Stimulated activated CD8-positive, alpha-beta memory T cell treated with anti-CD3 and anti-CD28 coated beads, Interleukin-2, amount 100 ng/mL, for 48 hours (primary cell): ENCODE measurements at places on chromosomes 4 and X.

DNA sequence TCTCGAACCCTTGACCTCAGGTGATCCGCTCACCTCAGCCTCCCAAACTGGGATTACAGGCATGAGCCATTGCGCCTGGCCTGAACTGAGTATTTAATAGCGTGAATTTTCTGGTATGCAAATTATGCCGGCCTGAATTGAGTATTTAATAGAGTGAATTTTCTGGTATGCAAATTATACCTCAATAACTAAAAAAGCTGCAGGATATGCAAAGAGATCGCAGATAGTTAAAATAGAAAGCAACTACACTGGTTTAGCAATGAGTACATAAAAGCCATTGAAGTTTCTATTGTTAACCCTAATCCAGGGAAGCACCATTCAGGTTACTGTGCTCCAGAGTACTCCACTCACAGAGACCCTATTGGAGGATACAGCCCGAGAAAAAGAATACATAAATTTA lies 22.8 kb downstream of the FBXW7 start:
- DNase-seq, result no peak

DNA sequence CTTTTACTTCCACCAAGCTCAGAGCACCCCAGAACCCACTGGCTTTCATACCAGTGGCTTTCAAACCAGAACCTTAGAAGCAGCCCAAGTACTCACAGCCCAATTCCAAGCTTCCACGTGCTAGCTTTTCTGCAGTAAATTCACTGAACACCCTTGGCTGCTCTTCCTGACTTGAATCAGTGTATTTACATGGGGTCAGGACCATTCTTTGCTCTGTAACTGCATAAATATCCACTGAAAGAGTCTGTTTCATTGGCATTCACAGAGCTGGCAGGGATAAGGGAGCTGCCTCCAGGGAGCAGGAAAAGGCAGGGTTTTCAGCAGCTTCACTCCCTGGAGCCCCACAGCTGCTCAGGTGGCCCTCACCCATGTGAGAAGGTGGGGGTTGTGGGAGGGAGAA lies 43.8 kb downstream of the RAI2 start:
- DNase-seq, result no peak

GRCh38 chr4:148447681-148448080 lies 5.5 kb upstream of the NR3C2 start:
- no peak for DNase-seq

DNA sequence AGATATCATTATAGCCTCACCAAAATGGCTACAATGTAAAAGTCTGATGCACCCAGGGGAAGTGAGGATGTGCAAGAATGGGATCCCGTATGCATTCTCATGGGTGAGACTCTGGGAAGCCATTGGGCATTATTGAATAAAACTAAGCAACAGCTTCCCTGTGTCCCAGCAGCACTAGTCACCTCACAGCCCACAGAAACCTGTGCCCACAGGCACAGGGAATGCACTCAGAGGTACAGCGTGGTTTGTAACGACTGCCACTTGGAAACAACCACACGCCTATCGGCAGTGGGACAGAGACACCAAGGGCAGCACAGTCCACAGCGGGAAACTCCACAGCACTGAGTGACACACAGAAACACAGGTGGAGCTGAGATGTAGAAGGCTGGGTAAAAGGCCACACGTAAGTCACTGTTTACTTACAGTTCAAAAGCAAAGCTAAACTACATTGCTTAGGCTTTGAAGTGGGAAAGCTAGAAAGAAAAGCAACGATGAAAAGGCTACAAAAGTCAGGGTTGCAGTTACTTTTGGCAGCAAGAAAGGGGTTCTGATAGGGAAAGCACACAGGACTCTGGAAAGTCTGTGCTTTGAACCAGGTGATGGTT lies 69.2 kb downstream of the HAUS3 start:
- DNase-seq, result no peak

DNA sequence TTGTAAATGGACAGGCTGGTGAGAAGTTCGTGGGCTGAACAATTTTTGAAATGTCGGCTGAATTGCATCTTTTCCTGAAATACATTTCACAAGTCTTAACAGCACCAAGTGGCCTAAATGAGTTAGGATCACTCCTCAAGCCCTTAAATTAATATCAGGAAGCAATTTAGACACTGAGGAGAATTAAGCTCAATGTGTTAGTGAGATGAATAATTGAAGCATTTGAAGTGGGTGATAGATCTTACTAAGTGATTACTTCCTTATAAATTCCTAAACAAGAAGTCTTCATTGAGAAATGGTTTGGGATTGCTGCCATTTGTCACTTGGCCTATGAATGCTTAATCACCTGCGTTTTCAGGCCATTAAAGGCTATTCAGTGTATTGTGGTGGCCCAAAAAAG lies 116.8 kb downstream of the NAA11 start:
- DNase-seq, result no peak

DNA sequence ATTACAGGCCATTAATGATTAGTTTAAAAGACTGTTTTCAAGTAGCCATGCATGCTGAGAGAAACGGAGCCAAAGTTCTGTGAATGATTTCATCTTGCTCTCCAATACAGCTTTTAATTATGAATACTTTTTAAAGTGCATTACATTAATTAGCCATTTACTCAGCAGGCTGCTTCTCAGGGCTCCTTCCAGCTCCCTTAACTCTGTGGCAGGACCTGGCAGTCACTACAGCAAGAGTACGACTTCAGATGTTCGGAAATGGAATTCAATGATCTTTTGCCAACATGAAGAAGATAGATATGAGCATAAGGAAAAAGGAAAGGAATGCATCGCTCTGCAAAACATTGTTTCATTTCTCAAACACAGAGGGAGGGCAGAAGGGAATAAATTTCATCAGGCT lies 987.2 kb downstream of the PDHA2 start:
- no peak for DNase-seq

GRCh38 chr4:165440415-165441158 lies 61.8 kb downstream of the CPE start:
- no peak for DNase-seq

DNA sequence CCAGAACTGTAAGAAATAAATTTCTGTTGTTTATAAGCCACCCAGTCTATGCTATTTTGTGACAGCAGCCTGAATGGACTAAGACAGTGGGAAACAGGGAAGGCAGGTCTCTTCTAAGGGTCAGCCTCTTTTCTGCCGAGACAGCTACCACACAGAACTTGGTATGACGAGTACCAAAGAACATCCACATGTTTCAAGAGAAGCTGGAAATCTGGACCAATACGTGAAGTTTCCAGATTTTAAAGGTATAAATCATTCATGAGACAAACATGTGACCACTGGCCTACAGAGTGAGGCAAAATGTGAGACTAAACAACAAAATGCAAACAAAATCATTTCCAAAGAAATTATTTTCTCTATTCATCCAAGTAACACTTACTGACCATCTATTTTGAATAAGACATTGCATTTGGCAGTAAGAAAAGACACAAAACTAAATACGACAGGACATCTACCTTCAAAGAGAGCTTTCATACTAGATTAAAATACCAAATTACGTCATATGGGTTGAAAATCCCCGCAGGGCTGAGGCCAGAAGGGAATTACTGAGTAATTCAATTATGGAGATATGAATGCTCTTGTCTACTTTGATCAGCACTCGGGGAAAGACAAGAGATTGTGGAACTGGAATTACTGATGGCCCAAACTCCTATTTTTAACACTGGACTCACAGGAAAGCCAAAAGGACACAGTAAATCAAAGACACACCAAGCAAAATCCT lies 7.2 kb downstream of the SCARB2 start:
- no peak for DNase-seq

DNA sequence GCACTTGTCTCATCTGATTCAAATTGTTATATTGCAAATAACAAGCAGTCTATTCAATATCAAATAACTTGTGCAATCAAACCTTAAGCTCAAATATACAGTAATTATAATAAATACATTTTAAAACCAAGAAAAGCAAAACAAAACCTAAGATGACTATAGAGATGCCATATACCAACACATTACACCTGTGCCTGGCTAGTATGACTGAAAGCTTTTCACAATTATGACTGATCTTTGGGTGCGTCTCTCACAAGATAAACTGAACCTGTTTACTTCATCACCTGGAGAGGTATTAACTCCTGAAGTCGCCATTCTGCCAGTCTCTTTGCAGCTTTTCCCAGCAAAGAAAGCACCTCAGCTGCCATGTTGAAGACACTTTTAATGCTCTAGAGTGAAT lies 41.3 kb downstream of the ACSL4 start:
- no peak for DNase-seq

- no peak for DNase-seq
Observed at GRCh38 chr4:31657859-31658570, 937.8 kb downstream of the PCDH7 start.

- no peak for DNase-seq
Observed at GRCh38 chr4:111773858-111774257, 371.4 kb upstream of the FAM241A start.

DNA sequence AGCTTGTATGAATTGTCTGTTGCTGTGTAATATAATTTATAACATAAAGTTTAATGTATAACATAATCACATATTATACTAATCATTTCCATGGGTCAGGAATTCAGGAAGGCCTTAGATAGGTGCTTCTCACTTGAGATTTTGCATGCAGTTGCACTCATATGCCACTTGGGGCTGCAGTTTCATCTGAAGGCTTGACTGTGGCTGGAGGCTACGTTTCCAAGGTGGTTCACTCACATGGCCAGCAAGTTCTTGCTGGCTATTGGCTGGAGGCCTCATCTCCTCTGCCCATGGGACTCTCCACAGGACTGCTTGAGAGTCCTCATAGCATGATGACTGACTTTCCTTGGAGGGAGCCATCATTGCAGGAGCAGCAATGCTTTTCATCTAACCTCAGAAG lies 53.4 kb upstream of the STX18 start:
- DNase-seq, result no peak

GRCh38 chr4:10684631-10685030 lies at the start of gene CLNK:
TSS of gene CLNK (minus strand) at chr4:10684768. CDS start at chr4:10667869, 16,899 bp downstream.
- no peak for DNase-seq

DNA sequence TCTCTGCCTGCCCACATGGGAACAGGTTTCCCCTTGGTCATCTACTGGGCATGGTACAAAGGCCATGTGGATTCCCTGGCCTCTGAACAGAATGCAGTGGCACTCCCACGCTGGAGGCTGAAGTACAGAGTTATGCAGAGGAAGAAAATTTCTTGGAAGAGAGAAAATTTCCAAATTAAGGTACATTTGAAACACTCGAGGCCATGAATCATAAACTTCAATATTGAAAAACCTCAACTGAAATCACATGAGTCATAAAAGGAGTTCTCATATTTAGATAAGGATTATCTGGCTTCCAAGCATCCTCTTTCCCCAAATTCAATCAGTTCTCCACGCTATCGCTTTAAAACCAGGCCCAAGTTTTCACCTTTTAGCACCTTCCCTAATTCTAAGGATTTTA lies 28.1 kb upstream of the TXK start:
- no peak for DNase-seq

DNA sequence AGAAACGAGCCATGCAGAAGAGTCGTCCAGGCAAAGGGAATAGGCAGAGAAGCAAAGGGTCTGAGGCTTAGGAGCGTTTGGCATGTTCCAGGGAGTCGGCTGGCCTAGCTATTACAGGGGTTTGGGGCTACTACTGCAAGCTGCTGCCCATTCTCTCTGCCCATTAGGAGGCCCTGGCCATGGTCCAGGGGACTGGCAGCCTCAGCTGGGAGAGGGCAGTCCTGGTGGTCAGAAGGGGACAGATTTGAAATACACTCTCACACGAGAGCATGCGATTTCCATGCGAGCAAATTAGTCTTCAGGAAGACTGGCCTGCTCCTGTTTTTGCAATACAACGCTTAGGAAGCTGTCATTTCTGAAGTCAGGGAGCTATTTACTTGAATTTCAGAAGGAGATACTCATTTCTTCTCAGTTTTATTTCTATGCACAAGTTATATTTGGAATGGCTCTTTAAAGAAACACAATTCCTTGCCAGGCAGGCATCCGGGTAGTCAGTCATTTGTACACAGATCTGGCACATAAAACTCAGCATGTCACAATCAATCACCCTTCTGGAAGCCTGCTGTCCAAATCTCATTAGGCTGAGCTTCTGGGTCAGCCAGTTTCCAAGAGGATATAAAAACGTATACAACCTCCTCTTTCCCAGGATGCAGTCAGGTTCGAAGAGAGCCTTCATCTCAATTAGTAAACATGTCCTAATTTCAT lies 27.0 kb downstream of the PROM1 start:
- no peak for DNase-seq

DNA sequence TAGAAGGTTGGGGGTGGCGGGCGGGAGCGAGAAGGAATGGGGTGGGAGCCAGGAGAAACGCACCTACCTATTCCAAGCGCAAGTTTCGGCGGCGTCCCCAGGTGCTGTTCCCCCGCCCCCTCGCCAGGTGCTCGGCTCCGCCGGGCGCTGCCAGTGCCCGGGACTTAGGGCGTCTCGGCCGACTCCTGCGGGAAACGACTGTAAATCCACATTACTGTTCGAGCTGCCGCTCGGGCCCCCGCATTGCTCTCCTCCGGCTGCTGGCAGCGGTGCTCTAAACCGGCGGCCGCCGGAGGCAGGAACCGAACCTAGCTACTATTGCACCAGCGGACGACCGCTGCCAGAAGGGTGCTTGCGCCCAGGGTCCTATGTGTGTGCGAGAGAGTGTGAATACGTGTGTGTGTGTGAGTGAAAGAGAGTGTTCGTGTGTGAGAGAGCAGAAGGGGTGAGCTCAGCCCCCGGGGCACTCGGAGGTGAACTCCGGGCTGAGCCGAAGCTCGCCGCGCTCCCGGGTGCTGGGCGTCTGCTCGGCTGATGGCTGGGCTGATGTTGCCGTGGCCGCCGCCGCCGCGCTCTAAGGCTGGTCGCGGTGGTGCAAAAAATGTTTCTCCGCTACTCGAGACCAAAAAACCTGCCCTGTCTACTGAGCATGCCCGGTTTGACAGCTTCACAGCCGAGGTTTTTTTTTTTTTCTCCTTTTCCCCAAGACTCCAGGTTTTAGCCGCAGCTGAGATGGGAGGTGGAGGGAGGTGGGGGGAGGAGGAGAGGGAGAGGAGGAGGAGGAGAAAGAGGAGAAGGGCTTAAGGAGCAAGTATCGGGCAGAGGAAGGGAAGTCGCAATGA lies 115.7 kb upstream of the TEX13C start:
- no peak for DNase-seq

DNA sequence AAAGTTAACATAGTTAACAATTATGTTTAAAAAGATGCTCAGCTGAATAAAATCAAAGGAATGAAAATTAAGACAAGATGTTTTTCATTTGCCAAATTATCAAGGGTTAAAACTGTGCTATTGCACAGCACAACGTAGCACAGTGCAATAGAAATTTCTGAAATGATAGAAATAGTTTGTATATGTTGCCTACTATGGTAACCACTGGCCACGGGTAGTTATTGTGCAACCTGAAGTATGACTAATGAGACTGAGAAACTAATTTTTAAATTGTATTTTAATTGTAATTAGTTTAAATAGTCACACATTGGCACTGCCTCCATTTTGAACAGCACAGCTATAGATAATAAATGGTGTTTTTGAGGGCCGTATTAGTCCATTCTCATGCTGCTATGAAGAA lies 343.1 kb upstream of the FAM241A start:
- DNase-seq, result no peak

DNA sequence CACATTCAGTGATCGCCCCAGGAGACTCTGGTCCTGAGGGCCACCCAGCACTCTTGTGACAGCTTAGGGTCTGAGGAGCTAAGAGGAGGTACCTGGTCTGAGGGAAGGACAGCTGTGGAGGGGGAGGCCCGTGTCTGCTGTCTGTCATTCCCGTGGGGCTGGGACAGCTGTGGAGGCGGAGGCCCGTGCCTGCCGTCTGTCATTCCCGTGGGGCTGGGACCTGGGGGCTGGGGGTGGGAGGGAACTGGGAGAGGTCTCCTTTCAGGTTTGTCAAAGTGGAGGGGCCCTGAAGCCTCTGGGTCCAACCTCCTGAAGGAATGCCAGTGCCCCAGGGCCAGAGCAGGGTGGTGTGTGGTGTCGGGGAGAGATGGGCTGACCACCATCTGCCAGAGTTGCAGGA lies 45.0 kb upstream of the ADRA2C start:
- DNase-seq, result no peak
